IMR-90 (cell line): ENCODE measurements at places on chromosomes 5 and 9. TPM values are rescaled to one million over a fixed set of nuclear protein-coding genes. Genes with fewer than 3 reads are reported as not detected.

DNA sequence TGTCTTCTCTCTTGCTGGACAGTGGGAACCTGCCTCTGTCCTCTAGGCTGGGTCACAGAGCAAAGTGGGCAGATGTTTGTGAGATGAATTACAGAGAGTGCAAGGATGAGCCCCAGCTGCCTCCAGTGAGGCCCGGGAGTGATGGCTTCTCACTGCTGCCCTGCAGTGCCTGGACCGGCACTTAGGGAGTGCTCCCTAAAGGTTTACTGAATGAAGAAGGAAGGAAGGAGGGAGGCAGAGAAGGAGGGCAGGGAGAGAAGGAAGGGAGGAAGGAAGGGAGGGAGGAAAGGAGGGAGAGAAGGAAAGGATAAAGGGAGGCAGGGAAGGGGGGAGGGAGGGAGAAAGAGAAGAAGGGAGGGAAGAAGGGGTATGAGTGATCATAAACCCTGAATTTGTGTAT lies 42.7 kb upstream of the GRHPR start:
- DNase-seq, result no peak

GRCh38 chr5:171657473-171657872 lies 128.1 kb upstream of the SMIM23 start:
- DNase-seq, result no peak

EGR1 gene
- 104 and 180 TPM in 2 replicates for polyA plus RNA-seq

DNA sequence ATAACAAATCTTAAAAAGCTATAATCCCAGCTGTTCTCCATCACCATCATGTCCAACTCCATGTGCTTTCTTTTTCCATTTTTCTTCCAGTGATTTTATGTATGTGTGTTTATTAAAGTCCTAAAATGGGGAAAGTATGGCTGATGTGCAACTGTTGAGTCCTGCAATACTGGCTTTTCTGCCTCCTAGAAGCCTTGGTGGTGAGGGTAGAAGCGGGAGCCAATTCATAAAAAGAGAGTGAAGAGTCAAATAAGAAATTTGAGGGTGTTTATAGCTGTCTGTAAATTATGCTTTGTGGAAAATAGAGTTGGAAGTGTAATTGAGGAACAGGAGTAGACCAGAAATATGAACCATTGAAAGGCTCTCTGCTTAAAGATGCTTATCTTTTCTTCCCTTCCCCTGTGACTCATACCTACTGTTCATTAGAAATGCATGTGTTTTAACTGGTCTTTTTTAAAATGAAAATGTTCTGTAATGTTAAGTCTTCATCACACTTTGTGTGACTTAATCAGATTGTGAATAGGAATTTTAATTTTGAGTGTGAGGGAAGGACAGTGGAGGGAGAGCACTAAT lies 80.1 kb downstream of the ZCCHC7 start:
- DNase-seq, result peak; percentile 70

MCTP1 gene
- polyA plus RNA-seq, result 0.07 and 0.21 TPM in 2 replicates

- DNase-seq, result no peak
Observed at GRCh38 chr5:167574464-167574863, 717.0 kb upstream of the WWC1 start.

TRIM7 gene
- 1.0 and 1.3 TPM in 2 replicates for polyA plus RNA-seq

DNA sequence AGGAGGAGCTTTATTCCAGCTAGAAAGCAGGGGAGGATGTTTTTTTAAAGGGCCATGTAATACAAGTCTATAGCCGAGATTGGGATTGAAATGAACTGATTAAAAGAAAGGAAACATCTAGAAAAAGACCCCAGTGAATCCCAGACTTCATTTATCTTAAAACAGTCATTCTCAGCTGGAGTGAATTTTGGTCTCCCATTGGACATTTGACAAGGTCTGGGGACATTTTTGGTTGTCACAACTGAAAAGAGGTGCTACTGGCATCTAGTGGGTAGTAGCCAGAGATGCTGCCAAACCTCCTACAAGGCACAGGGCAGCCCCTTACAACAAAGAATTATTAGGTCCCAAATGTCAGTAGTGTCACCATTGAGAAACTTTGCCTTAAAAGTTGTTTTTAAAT lies 16.3 kb upstream of the SPINK4 start:
- no peak for DNase-seq

GRCh38 chr5:121833617-121834016 lies 18.1 kb upstream of the FTMT start:
- no peak for DNase-seq

WDR38 gene
- polyA plus RNA-seq, result not detected in 2 replicates

GRCh38 chr5:149215478-149216090 lies 56.1 kb upstream of the AFAP1L1 start:
- peak; percentile 81 for DNase-seq

DNA sequence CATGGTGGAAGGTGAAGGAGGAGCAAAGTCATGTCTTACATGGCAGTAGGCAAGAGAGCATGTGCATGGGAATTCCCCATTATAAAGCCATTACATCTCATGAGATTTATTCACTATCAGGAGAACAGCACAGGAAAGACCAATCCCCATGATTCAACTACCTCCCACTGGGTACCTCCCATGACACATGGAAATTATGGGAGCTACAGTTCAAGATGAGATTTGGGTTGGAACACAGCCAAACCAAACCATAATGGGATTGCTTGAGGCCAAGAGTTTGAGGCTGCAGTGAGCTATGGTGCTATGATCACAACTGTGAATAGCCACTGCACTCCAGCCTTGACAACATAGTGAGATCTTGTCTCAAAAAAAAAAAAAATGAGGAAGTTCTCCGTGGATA lies 581.8 kb downstream of the TAF11L14 start:
- no peak for DNase-seq

GRCh38 chr5:154331232-154331631 lies 114.6 kb upstream of the SAP30L start:
- DNase-seq, result no peak

GARNL3 gene
- 1.9 and 2.2 TPM in 2 replicates for polyA plus RNA-seq

PCDHB11 gene
- 0.05 TPM in 1 of 2 replicates, not detected in the other for polyA plus RNA-seq

DNA sequence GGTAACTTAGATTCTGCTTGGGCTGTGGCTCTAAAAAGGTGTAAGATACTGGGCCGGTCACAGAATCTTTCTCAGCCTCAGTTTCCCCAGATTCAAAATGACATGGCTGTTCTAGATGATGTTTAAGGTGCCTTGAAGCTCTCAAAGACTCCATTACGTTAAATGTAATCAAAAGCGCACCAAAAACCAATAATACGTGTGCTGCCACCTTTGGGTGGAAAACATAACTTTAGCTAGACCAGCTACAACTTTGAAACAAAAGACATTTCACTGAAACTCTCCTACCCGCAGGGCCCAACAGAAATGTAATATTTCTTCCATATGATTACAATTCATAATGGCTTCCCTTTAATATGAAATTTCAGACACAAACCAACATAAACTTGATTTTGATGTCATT lies 35.0 kb upstream of the PCSK5 start:
- peak; percentile 4 for DNase-seq

SLC4A9 gene
- not detected in 2 replicates for polyA plus RNA-seq

ZFP37 gene
- 0.75 and 0.84 TPM in 2 replicates for polyA plus RNA-seq

SLIT3 gene
- polyA plus RNA-seq, result 0.50 and 0.70 TPM in 2 replicates

DNA sequence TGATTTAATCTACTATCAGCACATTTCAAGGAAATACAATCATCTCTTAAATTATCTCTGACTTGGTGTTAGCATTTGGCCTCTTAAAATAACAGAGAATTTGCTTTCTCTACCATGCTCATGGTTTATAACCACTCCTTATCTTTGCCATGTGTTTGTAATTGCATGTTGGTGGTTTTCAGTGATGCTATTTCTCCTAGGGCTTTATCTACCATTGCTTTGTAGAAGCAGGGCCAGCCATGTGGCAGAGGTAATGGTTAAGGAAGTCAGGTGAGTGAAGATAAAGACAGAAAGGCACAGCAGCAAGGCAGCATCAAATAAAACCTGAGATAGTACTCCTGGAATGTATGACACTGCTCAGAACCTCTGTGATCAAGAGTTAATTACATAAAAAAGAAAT lies 206.2 kb downstream of the FER start:
- DNase-seq, result no peak

MEGF10 gene
- not detected in 2 replicates for polyA plus RNA-seq

SPAAR gene
- polyA plus RNA-seq, result 0.24 and 0.32 TPM in 2 replicates

- peak; percentile 63 for DNase-seq
Observed at GRCh38 chr5:111960476-111961215, 203.7 kb upstream of the NREP start.

DNA sequence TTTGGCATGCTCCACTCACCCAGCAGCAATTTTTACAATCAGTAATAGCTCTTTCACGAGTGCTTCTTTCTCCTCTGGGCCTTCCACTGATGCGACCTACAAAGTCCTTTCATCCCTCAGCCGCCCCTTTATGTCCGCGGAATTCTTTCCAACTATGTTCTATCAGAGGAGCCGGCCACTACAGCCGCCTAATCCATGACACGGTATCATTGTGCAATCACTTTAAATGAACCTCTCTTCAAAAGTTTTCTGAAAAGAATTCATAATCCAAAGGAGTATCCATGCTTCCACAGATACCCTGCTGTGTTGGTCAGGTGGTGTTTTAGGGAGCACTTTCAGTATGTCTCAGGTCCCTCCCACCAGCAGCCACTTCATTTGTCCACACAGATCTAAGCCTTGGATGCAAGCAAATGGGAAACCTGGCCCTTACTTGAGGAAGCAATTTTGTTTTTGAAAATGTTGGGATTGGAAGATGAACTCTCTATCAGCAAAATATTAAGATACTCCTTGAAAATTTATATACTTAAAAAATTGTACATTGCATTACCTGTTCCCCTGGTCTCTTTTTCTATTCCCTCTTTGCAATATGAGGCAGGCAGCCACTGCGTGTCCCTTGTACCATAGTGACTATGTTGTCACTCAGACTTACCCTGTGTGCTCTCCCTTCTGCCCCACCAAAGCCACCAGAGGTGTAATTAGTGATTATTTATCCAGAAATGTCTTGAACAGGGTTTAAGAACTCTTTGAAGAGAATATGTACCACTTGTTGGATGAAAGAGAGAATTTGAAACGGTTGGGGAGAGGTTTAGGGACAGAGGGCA lies 12.9 kb upstream of the MEF2C start:
- no peak for DNase-seq

- DNase-seq, result no peak
Observed at GRCh38 chr9:109609060-109609459, 111.0 kb upstream of the PTPN3 start.

IFNB1 gene
- not detected in 2 replicates for polyA plus RNA-seq

PCDHA13 gene
- polyA plus RNA-seq, result not detected in 2 replicates

GRCh38 chr9:98577446-98577845 lies 131.3 kb downstream of the GABBR2 start:
- DNase-seq, result no peak

DNA sequence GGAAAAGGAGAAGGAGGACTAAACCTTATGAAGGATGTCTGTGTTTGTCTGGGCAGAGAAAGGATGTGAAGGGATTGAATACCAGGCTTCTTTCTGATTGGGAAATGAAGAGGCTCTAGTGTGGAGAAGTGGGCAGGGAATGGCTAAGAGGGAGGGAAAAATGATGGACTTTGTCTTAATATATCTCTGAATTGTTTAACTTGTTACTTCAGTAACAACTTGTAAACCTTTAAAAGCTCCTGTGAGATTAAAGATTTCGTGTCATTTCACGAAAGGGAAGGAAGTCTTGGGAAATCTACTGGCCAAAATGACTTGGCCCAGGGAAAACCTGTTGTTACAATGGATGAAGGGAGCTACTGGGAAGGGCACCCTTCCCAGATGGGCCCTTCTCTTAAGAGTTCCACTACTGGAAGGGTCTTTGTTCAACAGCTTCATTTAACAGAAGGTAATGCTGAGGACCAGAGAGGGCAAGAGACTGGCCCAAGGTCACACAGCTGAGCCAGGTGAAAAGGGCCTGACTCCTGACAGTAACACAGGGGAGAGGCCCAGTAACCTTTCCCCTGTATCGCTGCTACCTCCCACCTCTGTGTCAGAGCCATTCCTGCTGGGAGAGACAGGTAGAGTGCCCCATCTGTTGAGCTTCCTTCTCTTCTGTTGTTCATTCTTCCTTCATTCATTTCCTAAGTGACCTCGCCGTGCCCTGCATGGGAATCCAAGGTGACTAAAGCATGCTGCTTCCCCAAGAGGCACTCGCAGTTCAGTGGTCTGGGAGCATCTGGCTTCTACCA lies 5.1 kb upstream of the TCOF1 start:
- peak; percentile 30 for DNase-seq

DNA sequence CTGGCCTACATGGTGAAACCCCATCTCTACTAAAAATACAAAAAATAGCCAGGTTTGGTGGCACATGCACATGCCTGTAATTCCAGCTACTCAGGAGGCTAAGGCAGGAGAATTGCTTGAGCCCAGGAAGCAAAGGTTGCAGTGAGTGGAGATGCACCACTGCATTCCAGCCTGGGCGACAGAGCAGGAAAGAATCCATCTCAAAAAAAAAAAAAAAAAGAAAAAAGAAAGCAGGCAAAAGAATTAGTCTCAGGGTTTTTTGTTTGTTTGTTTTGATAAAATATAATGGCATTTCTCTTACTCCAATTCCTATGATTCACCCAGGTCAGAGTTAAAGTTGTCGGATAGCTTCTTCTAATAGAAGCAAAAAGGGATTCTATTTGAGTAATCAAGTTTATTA lies 67.0 kb upstream of the ATG10 start:
- peak; percentile 56 for DNase-seq

WNT8A gene
- polyA plus RNA-seq, result not detected in 2 replicates

- no peak for DNase-seq
Observed at GRCh38 chr5:171379961-171380360, 7.7 kb upstream of the NPM1 start.

GRCh38 chr9:114285166-114285867 lies 37.6 kb upstream of the ORM1 start:
- peak; percentile 94 for DNase-seq

GRCh38 chr9:136656795-136657611 lies 5.7 kb upstream of the EGFL7 start:
- DNase-seq, result no peak

GRCh38 chr5:68698025-68698940 lies 395.5 kb upstream of the SLC30A5 start:
- DNase-seq, result no peak

MARCOL gene
- polyA plus RNA-seq, result not detected in 2 replicates
